ENCODE measurements at places on chromosomes 1 and 21.

GRCh38 chr1:150268340-150268704 lies 494 bp downstream of the APH1A start:
- DNase-seq, result no peak

DNA sequence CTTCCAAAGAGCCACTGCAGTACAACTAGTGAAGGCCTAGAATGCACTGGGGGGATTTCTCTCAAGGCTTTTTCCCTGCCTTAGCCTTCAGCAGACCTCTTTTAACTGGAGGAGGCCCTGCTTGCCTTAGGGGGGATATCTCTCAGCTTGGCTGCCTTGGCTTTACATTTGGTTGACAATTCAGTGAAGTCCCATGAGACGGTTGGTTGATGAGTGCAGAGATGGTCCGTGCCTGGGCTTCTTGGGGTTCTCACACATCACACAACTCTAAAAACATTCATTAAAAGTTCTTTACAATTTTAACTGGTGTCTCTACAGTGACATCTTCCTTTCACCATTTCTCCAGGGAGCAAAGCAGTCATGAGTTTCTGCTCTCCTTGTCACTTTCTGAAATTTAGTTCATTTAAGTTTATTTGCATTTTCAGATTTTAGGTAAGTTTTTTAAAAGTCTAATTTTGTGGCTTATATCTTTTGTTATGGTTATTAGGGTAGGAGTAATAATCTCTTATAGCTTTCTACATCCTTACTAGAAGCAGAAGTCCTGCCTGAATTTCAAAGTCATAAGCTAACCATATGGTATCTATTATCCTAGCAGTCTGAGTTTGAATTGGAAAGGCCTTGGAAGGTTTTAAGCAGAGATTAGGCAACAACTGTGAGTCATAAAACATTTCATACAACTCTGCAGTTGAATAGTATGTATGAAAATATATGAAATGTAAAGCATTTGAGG lies 487.6 kb downstream of the DPYD start:
- peak; percentile 82 for DNase-seq

GRCh38 chr1:47574451-47575165 lies 136.8 kb downstream of the FOXD2 start:
- no peak for DNase-seq

DNA sequence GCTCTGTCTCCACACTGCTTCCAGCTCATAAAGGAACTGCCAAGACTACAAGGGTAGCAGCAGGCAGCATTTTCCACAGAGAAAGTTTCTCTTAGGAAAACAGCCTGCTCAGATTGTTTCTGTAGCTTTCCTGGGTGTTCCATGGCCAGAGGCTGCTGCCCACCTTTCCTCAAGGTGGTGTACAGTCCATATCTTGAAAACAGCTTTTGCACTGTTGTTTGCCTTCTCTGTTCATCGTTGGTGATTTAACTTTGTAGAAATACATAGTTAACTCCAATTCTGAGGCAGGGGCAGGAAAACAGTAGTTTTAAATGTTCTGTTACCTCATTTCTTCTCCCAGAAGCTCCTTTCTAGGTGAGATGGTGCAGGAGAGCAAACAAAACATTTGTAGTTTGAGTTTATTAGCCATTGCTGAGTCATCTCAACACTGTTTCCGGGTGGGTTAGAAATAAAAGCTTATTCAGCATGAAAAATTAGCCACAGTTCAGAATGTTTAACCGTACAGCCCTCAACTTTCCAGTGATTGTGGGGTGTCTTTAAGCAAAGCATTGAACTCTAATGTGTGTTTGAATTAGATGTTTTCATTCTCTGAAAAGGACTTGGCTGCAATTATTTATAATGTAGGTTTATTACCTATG lies 41.7 kb downstream of the DIP2A start:
- DNase-seq, result no peak

GRCh38 chr1:92973203-92973897 lies 12.1 kb upstream of the DIPK1A start:
- DNase-seq, result no peak

- DNase-seq, result no peak
Measured at GRCh38 chr1:94522304-94522703, 19.3 kb downstream of the F3 start.

DNA sequence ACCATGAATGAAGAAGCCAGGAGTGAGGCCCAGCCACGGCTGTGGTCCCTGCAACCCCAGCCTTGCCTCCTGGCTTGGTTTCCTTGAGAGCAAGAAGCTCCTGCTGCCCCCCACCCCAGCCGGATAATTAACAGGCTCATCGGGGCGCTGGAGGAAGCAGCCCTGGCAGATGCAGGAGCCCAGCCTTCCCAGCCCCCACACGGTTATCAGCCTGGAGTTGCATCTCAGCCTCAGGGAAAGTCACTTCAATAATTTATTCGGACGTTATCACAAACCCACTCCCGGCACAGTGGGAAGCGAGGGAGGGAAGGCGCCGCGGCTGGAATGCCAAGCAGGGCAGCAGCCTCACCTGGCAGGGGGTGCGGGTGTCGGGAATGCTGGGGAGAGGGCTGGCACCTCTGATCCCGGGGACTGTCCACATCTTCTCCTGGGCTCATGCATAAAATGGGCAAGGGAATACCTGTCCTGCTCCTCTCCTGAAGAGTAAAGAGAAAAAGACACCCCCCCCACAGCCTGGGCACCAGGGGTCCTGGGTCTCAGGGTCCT lies 43.3 kb upstream of the LRP8 start:
- DNase-seq, result no peak

DNA sequence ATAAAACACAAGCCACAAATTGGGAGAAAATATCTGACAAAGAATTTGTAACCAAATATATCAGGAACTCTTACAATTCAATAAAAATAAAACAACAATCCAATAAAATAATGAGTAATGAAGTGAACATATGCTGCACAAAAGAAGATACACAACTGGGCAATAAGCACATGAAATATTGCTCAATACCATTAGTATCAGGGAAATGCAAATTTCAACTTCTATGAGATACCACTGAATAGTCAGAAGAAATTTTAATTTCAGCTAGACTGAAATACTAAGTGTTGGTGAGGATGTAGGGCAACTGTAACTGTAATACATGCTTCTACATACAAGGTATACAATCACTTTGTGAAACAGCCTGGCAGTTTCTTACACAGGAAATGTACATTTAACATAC lies 7.4 kb upstream of the ARHGAP29 start:
- DNase-seq, result no peak

DNA sequence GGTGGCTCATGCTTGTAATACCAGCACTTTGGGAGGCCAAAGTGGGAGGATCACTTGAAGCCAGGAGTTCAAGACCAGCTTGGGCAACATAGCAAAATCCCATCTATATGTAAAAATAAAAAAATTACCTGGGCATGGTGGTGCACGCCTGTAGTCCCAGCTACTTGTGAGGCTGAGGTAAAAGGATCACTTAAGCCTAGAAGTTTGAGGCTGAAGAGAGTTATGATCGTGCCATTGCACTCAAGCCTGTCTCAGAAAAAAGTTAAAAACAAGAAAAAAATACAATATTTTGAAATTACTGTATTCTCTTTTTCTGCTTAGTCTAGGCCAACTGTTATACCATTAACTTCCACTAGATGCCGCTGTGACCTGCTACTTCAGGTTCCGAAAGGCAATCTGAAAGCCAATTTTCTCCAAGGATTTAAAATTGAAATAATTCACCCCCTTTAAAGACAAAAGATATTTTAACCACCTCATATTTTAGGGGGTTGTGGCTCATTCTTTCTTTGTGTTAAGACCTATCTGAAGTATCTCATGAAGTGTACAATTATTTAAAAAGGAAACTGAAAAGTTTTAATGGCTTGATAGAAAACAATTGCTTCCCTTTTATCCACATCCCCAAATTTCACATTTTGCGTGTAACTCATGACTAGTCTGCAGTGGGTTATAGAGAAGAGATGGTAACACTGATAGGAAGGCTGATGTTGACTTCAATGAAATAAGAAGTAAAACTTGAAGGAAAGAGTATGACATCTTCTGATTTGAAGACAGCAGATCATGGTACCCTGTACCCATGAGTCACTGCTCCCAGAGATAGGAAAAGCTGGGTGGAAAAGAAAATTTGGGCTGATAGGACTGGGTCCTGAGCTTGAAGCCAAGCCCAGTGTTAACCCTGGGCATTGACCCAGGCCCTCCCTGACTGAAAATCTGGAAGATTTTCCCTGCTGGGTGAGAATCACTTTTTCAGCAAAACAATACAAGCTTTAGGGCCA lies 24.4 kb upstream of the CLDN14 start:
- peak; percentile 22 for DNase-seq

GRCh38 chr1:31201931-31202360 lies 37.7 kb downstream of the NKAIN1 start:
- no peak for DNase-seq

DNA sequence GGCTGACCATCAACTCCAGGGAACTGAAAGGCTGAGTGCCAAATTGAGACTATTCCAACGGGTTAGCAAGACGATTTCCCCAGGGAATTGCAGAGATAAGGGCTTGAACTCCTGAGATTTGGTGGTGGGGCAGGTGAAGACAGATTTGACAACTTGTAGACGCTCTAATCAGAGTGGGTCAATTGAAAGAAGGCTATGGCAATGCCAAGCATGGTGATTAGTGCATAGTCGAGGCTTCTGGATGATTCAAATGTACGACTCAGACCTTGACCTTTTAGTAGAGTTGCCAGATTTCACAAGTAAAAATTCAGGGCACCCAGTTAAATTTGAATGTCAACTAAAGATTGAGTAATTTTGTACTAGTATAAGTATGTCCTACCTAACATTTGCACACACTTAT lies 302.1 kb upstream of the SPAG17 start:
- DNase-seq, result no peak

DNA sequence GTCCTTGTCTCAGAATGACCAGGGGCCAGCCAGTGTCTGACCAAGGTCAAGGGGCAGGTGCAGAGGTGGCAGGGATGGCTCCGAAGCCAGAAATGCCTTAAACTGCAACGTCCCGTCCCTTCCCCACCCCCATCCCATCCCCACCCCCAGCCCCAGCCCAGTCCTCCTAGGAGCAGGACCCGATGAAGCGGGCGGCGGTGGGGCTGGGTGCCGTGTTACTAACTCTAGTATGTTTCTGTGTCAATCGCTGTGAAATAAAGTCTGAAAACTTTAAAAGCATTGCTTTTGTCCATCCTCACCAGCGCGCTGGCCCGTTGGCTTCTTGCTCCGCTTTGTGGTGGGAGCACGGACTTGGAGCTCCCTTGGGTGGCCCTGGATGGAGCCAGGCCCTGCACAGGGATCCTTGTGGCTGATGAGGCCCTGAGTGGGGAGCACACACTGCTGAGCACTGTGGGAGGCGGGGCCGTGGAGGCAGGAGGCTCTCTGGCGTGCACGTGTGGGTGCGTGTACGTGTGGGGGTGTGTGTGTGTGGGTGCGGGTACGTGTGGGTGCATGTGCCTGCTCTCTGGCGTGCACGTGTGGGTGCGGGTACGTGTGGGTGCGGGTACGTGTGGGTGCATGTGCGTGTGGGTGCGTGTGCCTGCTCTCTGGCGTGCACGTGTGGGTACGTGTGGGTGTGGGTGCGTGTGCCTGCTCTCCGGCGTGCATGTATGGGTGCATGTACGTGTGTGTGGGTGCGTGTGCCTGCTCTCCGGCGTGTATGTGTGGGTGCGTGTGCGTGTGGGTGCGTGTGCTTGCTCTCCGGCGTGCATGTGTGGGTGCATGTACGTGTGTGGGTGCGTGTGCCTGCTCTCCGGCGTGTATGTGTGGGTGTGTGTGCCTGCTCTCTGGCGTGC lies 18.0 kb downstream of the RNF223 start:
- no peak for DNase-seq

GRCh38 chr1:233656032-233656635 lies 42.2 kb downstream of the KCNK1 start:
- DNase-seq, result no peak

DNA sequence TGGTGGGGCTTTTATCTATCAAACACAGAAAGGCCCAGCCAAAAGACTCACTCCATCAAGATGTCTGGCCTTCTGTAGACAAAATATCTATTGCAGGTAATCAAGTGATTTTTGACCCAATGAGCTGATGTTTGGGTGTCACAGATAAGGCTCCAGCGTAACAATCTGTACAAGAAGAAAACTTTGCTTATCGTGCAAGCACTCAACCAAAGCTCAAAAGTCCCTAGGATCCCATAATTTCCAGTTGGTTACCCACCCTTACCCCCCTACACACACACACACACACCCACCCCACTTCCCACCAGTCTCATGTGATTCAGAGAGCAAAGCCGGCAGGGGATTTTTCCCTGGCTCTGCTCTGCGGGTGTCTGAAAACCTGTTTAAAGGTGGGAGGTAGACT lies 5.8 kb downstream of the ITPKB start:
- DNase-seq, result no peak

GRCh38 chr1:29546496-29546895 lies 310.2 kb downstream of the PTPRU start:
- no peak for DNase-seq

- no peak for DNase-seq
Measured at GRCh38 chr21:29585462-29585861, 286.7 kb downstream of the BACH1 start.

DNA sequence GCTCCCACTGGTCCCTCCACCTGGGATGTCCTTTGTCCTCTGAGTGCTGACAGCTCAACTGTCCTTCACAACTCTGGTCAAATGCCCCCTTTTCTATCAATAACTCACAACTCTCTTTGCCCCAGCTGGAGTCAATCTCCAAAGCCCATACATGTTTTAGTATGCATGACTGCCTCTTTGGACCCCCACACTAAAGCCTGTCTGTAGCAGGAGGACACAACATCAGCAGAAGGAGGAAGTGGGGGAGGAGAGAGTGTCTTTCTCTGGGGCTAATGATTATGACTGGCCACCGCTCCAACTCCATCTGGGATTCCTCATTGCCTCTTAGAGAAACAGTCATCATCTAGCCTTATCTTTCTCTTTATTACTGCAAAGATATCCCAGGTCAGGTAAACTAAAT lies 186.6 kb upstream of the FGGY start:
- no peak for DNase-seq

DNA sequence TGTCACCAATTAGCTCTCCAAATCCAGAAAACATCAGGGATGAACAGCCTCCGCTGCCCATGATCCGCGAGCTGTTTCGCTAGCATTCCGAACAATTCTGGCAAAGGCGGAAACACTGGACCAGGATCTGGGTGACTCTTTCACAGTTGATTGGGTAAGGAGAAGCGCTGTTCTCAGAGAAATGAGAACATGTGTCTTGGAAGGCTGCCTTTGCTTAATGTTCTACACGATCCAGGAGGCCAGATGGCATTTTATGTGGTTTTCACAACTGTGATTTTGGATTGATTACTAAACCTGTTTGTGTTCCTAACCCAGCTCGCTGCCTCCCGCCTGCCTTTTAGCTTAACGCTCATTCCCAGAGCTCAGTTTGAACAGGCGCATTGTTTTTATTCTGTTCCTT lies 144.0 kb downstream of the KIF26B start:
- no peak for DNase-seq

- no peak for DNase-seq
Measured at GRCh38 chr1:229004066-229004833, 266.7 kb upstream of the RAB4A start.
